Putamen (tissue), 1 donor: ENCODE measurements at places on chromosomes 6 and 20.

- DNase-seq: no peak
Measured at GRCh38 chr6:145483191-145483996, 251.9 kb downstream of the EPM2A start.

DNA sequence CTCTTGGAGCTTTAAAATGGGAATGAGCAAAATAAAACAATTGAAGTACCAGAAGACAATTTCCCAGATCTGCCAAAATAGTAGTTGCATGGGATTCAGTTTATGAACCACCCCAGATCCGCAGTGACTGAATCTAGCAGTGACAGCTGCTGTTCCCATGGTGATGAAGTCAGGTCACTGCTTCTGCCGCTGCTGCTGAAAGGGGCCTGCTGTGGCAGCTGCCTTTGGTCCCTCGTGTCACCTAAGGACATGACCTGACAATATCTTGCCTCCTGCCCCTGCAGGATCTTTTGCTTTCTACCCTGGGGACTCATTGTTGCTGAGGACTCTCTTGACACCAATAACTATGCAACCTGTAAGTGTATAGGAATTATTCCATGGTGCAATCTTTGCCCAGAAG is 34.3 kb upstream of the OGFRL1 start:
- no peak for DNase-seq

DNA sequence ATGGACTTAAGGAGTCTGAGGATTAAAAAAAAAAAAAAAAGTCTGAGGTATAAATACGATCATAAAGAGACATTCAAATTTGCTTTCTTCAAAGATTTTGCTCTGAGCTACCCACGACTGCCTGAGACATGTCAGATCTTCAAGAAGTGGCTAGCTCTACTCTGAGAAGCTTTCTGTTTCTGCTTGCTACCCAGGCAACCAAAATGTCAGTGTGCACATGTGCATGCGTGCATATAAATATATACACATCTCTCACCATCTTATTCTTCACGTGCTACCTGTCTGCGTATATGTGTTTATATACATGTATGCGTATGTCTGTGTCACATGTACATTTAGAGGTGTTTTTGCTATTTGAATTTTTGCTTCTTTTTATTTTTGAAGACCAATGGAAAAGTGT is 299.6 kb upstream of the STXBP5 start:
- no peak for DNase-seq

DNA sequence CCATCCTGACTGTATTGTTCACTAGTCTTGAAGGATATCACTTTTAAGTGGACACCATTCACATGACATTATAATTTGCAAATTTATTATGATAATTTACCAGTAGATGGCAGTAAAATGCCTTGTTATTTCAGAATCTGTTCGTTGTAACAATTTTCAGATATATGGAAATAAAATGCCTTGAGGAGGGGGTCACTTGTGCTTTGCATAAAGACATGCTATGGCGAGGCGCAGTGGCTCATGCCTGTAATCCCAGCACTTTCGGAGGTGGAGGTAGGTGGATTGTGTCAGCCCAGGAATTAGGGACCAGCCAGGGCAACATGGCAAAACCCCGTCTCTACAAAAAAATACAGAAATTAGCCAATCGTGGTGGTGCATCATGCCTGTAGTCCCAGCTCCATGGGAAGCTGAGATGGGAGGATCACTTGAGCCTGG is 9.0 kb upstream of the NCOA6 start:
- no peak for DNase-seq

GRCh38 chr6:10576226-10576625 is 55.1 kb downstream of the GCNT2 start:
- no peak for DNase-seq

GRCh38 chr6:76992553-76992952 is 470.7 kb downstream of the HTR1B start:
- no peak for DNase-seq

DNA sequence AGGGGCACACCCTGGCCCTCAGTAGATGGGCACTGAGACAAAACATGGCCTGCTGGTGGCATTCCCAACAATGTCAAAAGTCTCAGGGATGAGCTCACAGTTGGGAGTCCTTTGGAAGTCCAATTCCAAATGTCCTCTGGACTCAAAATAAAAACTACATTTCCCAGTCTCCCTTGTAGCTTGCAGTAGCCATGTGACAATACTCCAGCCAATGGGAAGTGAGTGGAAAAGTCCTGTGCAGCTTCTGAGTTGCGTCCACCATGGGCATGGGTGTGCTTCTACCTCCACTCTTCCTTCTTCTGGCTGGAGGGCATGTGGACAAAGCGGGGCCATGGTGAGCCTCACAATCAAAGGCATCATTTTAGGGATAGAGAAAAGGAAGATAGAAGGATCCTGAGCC is 5.8 kb upstream of the ADAM33 start:
- DNase-seq: no peak

GRCh38 chr20:18005170-18005989 is 36.6 kb downstream of the MGME1 start:
- no peak for DNase-seq

- no peak for DNase-seq
Measured at GRCh38 chr20:49478754-49479689, 3.4 kb downstream of the KCNB1 start.

GRCh38 chr6:90730151-90730673 is 143.3 kb upstream of the MAP3K7 start:
- no peak for DNase-seq

DNA sequence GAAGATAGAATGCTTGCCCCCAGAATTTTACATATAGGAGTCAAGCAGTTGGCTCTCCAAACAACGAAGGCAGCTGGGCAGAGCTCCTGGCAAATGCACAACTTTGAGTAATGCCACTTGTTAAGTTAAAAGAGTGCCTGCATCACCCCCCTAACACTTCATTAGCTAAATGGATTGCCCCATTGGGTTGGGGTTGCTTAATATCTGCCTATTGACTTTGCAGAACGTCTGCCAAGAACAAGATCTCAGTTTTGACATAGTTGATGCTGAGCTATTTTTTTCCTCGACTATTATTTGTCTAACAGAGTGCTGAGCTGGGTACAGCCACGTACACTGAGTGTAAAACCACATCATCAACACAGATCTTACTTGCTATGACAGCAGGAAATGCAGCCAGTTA is 12.1 kb downstream of the ANKRD60 start:
- no peak for DNase-seq
